ENCODE measurements at places on chromosomes 12 and 14.

DNA sequence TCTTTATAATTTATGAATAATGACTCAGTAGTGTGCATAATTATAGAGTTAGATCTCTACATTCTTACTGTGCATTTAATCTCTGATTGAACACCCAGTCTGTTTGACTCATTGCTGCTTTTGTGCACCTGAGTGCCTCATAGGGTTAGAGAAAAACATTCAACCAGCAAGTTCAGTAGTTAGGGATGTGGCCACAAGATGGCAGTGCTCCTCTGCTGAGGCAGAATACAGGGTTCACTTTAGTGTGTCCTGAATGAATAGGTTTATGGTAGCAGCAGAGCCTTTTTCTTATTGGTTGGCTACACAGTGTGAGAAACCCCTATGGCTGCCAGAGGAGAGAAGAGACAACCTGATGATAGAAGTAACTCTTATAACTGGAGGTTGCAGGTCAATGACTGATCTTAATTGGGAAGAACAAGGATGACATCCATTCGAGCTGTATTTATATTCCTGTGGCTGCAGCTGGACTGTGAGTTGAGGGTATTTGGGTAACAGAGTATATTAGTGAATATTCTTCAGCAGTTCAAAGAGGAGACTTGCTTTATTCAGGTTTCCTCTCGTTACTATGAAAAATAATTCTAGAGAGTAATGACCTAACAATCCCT, 194.9 kb upstream of the OR4E1 start:
- peak; percentile 56 for DNase-seq

DNA sequence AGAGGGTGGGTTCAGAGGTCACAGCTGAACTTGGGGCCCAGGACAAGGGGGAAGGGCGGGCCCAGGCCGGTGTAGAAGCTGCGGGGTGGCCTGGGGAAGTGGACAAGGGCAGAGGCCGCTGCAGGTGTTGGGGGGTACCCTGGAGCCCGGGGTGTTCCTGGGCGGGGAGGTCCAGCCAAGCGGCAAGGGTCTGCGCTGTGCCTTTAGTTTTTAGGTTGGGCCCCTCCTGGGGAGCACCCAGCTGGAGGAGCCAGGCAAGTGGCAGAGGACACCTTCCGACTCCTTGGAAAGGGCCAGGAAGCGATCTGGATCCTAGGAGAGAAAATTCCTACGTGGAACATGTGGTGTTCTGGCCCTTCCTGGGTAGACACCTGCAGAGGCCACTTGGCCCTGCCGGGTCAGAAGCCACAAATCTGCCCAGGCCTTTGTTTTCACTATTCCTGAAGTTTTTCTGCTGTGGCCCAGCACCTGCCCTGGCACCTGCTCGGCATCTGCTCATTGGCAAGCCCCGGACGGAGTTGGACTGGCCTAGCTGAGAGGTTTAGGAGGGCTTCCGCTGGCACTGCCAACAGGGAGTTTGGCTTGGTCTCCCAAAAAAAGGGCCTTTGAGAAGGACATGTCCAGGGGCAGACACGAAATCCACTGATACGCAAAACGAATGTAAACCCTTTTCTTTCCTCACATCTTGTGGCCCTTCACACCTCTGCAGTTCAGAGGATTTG, 61.1 kb downstream of the SMUG1 start:
- DNase-seq: no peak

- DNase-seq: no peak
Observed at GRCh38 chr14:36767603-36768281, 106.1 kb downstream of the PAX9 start.

- no peak for DNase-seq
Observed at GRCh38 chr14:105864116-105864515, 337.7 kb downstream of the TMEM121 start.

- DNase-seq: no peak
Observed at GRCh38 chr14:74978416-74978947, 23.1 kb upstream of the PGF start.

GRCh38 chr12:26701604-26702215, 131.3 kb downstream of the ITPR2 start:
- no peak for DNase-seq

DNA sequence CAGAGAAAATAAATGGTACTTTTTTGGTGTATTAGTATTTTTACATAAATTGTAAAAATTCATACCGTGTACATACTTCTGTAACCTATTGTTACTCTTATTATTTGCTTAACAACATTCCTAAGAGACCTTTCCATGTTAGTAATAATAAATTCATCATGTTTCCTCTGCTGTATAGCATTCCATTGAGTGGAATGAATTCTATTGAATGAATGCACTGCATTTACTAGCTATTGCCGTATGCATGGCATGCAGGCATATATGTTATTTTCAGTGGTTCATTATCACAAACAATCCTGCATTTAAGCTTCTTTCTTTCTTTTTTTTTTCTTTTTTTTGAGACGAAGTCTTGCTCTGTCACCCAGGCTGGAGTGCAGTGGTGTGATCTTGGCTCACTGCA, 137.6 kb upstream of the TBX3 start:
- no peak for DNase-seq

DNA sequence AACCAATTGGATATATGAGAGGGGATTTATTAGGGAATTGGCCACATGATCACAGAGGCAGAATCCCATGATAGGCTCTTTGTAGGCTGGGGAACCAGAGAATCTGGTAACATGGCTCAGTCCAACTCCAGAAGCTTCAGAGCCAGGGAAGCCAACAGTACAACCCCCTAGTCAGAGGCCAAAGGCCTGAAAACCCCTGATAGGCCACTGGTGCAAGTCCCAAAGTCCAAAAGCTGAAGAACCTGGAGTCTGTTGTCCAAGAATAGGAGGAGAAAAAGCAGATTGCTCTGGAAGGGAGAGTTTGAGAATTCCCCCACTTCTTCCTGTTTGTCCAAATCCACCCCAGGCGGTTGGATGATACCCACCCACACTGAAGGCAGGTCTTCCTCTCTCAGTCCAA, 8.2 kb upstream of the TROAP start:
- no peak for DNase-seq

DNA sequence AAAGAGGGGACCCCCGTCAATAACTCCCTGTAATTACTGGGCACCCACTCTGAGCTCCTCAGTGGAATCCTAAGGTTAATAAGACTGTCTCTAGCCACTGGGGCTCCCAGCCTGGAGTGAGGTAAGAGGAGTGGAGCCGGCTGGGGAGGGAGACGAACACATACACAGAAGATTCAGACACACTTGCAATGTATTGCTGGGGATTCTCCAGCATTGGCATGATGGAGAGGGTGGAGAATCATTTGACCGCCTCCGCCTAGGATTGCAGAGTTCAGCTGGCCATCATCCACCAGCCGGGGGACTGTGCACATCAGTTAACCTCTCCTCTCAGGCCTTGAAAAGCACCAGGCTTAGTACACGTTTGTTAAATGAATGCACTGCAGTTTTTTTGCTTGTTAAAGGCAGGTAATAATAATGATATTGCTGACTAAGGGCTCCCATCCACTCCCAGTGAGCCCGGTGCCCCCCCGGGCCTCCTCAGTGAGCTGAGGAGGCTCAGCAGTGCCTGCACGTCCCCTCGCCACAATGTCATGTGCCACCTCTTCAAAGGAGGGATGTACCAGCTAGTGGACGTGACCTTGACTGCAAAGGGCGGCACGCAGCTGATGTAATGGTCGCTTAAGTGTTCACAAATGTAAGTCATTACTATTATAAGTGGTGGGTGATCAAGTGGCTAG, 20.3 kb upstream of the FAIM2 start:
- DNase-seq: no peak

GRCh38 chr14:52082903-52083302, 14.0 kb upstream of the NID2 start:
- no peak for DNase-seq

DNA sequence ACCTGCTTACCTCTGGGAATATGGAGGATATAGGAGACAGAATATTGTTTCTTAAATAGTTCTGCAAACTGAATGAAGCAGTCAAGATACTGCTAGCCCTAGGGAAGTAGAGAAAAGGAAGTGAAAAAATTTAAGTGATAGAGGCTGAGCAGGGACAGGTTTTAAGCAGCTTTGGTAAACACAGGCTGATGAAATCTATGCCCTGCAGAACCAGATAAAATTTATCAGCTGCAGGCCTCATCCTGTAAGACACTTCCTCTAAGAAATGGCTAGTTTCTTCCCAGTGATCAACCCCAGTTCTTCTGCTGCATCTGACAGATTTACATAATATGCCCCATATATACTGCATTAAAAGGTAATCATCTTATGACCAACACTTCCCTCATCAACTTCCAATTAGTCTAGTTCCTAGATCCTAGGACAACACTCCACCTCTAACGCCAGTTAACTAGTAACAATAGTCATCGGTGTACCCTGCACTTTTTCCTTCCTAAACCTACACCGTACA, 1.3 kb upstream of the ESYT1 start:
- DNase-seq: no peak

GRCh38 chr14:37615582-37616289, 20.3 kb downstream of the TTC6 start:
- no peak for DNase-seq

DNA sequence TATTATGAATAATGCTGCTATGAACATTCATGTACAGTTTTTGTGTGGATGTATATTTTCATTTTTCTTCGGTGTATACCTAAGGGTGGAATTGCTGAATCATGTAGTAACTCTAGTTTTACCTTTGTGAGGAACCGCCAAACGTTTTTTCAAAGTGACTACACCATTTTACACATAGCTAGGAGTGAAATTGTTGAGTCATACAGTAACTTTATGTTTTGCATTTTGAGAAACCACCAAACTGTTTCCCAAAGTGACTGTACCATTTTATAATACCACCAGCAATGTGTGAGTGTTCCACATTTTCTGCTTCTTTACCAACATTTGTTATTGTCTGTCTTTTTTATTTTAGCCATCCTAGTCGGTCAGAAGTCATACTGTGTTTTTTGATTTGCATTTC, 3.1 kb upstream of the TPH2 start:
- DNase-seq: no peak

DNA sequence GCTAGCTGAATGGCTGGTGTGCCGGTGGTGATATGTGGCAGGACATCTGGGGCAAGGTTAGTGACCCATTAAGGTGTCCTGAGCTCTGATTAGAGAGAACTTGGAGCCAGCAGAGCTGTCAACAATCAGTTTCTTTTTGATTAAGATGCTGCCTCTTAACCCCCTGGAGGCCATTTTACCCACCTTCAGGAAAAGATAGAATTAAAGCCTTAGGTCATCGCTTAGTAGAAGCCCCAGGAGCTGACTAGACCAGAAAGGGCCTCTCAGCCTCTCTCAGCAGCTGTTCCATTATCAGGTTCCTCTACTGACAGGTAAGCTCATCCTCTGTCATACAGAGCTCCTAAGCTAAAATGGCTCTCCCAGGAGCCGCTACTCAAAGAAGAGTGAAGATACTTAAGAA, 339.0 kb downstream of the FUT8 start:
- no peak for DNase-seq

GRCh38 chr12:127388985-127389384, 878.0 kb upstream of the TMEM132C start:
- no peak for DNase-seq

DNA sequence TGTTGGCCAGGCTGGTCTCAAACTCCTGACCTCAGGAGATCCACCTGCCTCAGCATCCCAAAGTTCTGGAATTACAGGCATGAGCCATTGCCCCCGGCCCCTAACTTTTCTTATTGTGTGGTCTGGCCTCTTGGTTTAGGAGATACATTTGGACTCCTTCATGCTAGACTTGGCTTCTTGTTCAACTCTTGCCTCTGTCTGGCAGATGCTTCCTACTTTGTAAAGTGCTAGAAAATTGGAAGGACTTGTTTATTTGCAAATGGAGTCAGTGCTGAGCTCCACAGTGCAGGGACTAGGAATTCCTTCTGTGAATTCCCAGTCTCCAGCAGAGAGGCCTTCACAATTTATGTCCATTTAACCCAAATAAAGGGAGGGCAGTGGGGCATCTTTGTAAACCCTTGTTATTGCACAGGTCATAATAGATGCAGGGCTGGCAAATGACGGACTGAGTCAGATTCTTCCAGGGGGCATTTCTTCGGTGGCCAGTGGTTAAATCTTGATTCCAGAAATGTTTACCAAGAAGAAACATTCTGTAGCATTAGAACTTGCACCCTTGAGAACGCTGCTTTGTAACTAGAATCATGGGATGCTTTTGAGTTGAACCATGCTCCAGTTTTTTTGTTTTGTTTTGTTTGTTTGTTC, 73.8 kb upstream of the TBX3 start:
- no peak for DNase-seq

GRCh38 chr12:73964641-73965040, 573.0 kb upstream of the ATXN7L3B start:
- DNase-seq: no peak

DNA sequence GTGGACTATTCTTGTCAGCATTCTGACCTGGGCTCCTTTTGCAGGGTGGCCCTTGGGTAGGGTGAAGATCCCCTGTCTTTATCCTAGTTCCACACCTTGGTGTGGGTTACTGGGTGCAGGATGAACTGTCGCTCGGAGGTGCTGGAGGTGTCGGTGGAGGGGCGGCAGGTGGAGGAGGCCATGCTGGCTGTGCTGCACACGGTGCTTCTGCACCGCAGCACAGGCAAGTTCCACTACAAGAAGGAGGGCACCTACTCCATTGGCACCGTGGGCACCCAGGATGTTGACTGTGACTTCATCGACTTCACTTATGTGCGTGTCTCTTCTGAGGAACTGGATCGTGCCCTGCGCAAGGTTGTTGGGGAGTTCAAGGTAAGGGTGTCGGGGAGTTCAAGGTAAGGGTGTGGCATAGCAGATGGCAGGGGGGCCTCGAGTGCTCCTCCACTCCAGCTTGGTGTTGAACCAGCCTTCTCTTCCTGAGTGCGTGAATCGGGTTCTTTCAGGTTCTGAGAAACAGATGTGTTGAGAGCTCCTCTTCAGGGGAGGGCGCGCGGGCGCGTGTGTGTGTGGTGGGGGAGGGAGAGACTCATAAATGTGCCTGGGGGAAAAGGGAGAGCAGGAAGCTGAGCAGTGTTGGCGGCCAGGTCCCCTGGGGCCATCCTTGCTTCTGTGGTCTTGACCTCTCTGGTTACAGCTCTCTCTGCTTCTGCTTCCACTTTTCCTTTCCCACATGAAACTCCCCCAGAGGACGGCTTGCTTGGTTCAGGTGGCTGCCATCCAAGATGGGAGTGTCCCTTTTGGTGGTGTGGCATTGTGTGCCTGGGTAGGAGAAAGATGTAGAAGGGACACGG, 4.0 kb downstream of the ATG101 start:
- no peak for DNase-seq

DNA sequence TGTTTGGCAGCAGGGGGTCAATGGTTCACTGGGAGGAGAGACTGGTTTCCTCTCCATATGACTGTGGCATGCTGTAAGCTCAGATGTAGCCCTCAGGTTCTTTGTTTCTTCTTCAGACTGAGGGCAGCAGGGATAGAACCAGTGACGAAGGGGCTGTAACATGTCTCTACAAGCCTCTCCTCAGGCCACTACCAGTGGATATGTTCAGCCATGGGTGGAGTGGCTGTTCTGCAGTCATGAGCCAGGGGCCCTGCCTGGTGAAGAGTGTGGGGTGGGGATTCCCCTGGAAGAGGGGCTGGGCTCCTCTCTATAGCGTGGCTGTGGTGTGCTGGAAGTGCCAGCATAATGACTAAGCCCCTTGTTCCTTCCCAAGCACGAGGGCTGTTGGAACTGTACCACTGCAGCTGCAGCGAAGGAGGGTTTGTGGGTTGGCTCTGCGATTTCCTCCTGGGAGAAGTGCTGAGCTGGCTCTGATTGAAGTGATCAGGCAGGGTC, 55.8 kb downstream of the CMAS start:
- no peak for DNase-seq

GRCh38 chr12:121010860-121011259, 5.4 kb downstream of the C12orf43 start:
- no peak for DNase-seq

- DNase-seq: no peak
Observed at GRCh38 chr12:118436002-118436730, 59.8 kb downstream of the SUDS3 start.

Measured in stimulated activated CD8-positive, alpha-beta memory T cell treated with anti-CD3 and anti-CD28 coated beads, Interleukin-4, amount 100 ng/mL, for 1 hour (primary cell).